ENCODE measurements at places on chromosomes 3 and 15.

- DNase-seq: no peak
Observed at GRCh38 chr3:183108001-183108449, 8.7 kb upstream of the MCCC1 start.

DNA sequence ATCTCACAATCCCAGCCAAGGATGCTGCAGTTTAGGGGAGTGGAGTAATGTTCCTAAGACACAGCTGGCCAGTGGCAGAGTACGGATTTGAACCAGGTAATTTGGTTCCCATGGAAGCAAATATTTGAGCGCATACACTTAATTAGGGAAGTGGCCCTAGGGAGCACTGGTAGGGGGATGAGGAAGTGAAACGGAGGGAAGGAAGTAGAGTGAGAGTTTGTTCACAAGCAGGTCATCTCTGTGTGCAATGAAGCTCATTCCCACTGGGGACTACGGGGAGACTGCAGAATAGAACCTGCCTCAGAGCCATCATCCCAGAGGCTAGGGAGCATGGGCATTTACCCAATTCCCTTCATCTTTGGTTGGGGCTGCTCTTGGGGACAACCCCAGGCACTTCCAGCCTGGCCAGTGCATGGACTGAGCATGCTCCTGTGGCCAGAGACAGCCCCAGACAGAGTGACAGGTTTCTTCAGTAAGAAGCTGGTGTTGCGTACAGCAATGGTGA, 317.2 kb upstream of the PROK2 start:
- no peak for DNase-seq

- DNase-seq: no peak
Observed at GRCh38 chr3:58952128-58952917, 97.5 kb downstream of the CFAP20DC start.

- DNase-seq: no peak
Observed at GRCh38 chr3:62451211-62451887, 78.0 kb upstream of the FEZF2 start.

DNA sequence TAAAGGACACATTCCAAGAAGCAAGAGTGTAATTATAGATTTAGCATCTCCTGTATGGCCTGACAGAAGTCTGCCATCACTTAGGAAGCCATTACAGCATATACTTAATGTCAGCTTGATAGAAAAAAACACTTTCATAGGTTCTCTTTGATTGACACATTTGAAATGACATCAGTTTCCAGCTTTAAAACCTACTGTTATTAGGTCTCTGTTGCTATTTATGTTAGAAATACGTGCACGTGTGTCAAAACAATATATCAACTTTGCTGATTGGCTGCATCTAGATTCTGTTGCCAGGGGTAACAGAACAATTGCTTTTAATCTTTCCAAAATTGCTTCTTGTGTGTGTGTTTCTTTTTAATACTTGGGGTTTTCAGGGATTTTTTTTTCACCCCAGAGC, 389.3 kb upstream of the ATP11B start:
- no peak for DNase-seq

- no peak for DNase-seq
Observed at GRCh38 chr3:158260392-158260791, 150.5 kb downstream of the RSRC1 start.

DNA sequence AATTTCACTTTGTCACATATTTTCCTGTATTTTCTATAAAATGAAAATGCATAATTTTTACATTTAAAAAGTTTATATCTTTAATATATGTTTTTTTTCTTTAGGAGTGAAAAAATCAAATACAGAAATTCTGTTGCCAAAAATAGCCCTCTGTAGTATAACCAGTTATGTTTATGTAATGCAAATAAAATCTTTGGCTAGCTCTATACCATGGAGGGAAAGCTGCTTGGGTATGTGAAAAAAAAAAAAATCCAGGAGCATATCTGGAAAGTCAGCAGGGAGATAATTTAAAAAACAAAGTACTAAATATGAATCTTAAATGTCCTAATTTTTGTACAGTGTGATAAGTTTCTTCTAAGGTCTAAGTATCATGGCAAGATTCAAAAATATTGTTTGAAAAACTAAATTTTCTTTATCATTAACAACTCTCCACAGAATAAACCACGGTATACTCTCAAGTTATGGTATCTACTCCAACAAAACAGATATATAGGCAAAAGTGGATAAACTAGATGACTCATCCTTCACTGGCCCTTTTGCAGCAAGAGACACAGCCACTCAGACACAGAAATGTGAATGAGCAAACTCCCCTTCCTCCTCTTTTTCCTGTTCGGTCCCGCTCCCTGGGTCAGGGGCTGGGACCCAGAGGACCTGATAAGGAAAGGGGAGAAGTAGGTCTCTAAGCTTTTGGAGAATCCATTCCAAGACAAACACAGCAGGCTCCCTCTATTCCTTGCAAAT, 66.6 kb downstream of the PDZRN3 start:
- DNase-seq: no peak

GRCh38 chr3:141507392-141508066, 20.7 kb downstream of the RASA2 start:
- no peak for DNase-seq

DNA sequence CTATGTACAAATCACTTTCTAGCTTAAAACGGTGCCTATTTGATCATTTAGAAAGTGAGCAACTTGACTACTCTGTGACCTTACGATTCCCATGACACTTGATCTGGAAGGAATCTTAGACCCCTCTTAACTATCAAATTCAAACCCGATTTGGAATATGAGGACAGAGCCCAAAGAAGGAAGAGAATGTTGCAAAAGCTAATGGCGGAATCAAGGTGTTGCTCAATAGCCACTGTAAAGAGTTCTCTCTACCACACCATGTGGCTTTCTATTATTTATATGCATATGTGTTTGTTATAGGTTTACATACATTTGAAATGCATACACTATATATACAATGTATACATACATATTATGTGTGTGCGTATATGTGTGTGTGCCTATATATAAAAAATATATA, 39.9 kb downstream of the PYDC2 start:
- no peak for DNase-seq

GRCh38 chr3:10108091-10108490, at the start of gene FANCD2OS:
TSS of gene FANCD2OS (minus strand) at chr3:10108255. CDS start at chr3:10104774, 3,481 bp downstream.
- DNase-seq: no peak

DNA sequence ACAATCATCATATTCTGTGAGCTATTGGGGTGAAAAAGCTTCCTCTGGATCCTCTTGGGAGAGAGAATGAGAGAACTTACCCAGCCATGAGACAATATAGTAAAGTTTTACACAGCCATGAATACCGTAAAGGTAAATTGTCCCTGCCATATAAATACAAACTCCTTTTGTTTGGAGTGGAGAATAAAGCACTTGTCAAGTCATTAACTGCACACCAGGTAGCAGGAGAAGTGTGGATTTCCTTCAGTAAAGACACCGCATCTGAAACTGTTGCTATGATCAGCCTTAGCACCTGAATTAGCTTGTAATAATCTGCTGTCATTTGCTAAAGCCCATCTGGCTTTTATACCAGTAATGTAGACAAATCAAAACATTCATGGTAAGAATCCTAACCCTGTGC, 336.6 kb upstream of the SLCO3A1 start:
- no peak for DNase-seq

- no peak for DNase-seq
Observed at GRCh38 chr3:49032646-49033304, 3.6 kb upstream of the IMPDH2 start.

DNA sequence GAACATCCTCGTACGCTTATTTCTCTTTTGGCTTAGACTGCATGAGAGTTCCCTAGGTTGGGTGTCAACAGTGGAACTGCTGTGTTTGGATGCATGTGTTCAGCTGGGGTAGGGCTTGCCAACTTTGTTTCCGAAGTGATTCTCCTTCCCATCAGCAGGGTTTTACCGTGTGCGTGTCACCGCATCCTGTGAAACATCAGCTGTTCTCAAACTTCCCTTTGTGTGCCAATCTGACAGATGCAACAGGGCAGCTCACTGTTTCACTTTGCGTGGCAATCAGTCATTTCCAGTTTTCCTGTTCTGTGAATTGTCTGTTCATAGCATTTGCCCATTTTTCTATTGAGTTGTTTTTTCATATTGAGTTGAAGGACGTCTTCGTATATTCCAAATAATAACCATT, 218.8 kb downstream of the VPS13C start:
- DNase-seq: peak; percentile 67

DNA sequence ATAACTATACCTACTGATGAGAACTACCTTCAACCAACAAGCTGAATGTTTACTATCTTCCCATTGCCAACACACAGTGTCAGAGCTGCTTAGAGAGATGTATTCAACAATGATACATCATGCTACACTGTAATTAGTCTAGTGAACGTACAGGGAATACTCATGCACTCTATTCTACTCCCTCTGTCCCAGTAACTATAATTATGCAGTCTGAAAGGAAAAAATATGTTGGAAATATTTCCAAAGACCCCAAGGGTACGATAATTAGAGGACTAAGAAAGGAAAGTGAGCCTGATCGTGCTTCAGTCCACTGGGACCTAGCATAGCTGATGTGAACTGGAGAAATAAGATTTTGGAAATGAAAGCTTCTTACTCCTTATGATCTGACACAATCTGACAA, 36.9 kb upstream of the FSIP1 start:
- DNase-seq: no peak

DNA sequence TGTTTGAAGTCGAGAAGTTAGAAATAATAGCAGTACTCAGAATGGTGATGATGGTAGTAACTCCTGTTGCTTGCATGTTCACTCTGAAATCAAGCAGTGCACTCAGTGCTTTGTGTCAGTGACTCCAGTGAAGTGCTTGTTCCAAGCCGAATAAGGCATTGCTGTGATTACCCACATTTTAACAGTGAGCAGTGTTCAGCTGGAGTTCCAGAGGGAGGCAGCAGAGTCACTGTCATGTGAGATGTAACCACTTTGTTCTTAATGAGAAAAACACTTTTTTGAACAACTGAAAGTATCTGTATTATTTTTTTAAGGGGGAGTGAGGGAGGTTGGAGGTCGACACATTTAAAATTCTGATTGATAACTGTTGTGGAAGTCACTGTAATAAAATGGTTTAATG, 3.7 kb downstream of the MDFIC2 start:
- DNase-seq: peak; percentile 1

GRCh38 chr3:162597226-162597625, 1100.6 kb downstream of the OTOL1 start:
- DNase-seq: no peak

Data from activated CD4-positive, alpha-beta T cell treated with anti-CD3 and anti-CD28 coated beads, Interleukin-10, Interleukin-2, amounts not matched to agents 100 ng/mL and 50 ng/mL, durations not matched to agents 16 hours and 8 hours (primary cell).